GM23338 (cell line): ENCODE measurements at places on chromosomes 1 and 21.

DNA sequence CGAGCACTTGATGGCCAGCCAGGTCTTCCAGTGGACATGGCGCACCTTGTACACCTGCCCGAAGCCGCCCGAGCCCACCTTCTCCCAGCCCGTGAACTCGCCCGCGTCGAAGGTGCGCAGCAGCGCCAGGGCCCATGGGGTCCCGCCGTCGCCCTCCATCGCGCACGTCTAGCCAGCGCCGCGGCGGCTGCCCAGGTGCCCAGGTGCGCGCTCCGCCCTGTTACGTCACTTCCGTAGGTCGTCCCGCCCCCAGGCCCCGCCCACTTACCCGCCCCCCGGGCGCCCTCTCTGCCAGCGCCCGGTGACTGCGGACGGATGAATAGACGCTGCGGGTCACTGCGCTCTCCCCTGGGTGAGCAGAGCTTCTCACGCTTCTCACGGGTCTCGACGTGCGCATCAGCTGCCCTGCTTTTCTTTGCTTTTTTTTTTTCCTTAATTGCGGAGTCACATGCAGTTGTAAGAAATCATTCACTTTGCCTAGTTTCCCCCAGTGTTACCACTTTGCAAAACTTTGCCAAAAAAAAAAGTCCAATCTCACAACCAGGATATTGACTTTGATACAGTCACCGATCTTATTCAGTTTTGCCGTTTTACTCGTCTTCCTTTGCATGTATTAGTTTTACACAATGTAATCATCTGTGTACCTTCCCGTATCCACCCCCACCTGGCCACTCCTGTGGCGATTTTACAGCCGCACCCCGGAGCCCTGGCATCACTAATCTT is at the start of gene RIPK4:
TSS of gene RIPK4 (minus strand) at position 170 of the 723 bp plus-strand sequence. CDS start at position 159, 11 bp downstream.
- DNase-seq: peak; percentile 91

GRCh38 chr1:224623743-224624333 is 7.7 kb downstream of the CNIH3 start:
- no peak for DNase-seq

GRCh38 chr1:75954586-75954985 is 22.4 kb upstream of the ASB17 start:
- no peak for DNase-seq

- no peak for DNase-seq
Measured at GRCh38 chr1:2785631-2786328, 15.7 kb downstream of the TTC34 start.

DNA sequence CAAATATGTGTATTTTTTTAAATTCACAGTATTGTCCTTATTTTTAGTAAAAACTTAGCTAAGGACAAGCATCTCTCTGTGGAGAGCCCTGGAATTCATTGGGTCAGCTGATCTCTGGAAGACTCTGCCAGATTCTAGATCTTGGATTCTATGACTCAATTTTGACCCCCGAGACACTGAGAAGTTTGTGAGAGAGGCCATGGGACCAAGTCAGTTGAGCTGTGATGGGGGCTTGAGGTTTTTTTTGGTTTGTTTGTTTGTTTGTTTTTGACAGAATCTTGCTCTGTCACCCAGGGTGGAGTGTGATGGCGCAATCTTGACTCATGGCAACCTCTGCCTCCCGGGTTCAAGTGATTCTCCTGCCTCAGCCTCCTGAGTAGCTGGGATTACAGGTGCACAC is 13.5 kb downstream of the SHISA4 start:
- no peak for DNase-seq

- DNase-seq: no peak
Measured at GRCh38 chr1:178916448-178917174, 45.7 kb upstream of the ANGPTL1 start.

GRCh38 chr1:20449735-20450311 is 36.2 kb downstream of the CAMK2N1 start:
- DNase-seq: no peak

DNA sequence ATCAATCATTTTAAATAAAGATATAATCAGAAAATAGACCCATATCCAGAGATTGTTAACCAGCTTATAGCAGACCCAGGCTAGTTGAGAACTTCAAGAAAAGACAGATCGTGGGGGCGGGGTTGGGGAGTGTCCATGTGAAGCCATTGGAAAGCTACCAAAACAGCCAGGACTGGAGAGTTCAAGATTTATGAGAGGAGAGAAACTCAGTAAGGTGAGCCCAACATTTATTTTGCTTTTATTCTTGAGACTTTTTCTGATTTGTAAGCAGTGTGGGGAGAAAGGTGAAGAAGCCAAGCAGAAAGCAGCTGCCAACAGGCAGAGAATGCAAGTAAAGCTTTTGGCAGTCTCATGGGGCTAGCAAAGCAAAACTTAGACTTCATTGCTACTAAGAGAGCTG is 179.9 kb downstream of the VPS13D start:
- DNase-seq: no peak

- no peak for DNase-seq
Measured at GRCh38 chr1:188096521-188096920, 1267.8 kb downstream of the PLA2G4A start.

- no peak for DNase-seq
Measured at GRCh38 chr1:114517348-114517747, 6.3 kb upstream of the TRIM33 start.

- DNase-seq: no peak
Measured at GRCh38 chr1:121414905-121415304, 230.1 kb downstream of the SRGAP2C start.

DNA sequence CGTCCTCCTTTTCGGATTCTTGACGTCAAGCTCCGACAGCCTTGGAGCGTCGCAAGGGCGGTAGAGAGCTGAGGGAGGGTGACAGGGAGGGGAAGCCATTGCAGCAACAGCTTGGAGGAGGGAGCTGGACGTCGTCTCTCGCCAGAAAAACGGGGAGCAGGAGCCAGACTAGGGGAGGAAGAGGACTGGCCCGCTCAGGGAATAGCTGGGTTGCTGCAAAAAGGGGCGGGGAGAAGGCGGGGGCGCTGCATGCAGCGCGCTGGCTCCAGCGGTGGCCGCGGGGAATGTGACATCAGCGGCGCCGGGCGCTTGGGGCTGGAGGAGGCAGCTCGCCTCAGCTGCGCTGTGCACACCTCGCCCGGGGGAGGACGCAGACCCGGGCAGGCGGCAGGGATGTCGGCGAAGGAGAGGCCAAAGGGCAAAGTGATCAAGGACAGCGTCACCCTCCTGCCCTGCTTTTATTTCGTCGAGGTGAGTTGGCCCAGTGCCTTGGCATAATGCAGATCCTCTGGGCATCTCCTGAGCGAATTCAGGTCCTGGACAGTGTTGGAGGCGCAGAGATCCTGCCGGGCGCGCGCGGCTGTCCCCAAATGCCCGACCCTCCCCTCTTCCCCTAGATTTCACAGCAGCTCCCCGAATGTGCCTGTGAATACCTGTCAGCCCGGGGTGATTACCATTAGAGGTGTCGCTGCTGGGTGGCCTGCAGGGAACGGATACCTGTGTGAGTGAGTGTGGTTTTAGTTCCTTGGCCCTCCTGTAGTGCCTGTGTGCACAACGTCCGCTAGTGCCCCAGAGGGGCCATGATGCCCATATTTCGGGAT is at the start of gene PLPPR4:
TSS of gene PLPPR4 (plus strand) at position 292 of the 821 bp plus-strand sequence. CDS start at position 394, 102 bp downstream.
- peak; percentile 82 for DNase-seq

DNA sequence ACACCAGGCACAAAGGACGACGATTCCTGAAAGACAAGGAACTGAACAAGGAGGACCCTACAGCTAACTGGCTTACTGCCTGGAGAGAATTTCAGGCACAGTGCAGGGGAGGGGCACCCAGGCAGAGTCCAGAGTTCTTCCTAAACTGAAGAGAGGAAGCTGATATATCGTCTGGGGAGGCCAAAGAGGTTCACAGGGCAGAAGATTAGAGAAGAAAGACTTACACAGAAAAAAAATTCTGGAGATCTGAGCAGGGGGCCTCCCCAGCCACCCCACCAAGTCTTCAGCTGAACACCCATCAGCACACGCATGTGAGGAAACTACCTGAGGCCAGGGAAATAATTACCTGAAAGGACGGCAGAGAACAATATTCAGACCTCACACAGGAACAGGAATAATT is 24.6 kb downstream of the SORT1 start:
- no peak for DNase-seq

- DNase-seq: no peak
Measured at GRCh38 chr1:185208626-185209180, 51.7 kb downstream of the SWT1 start.

GRCh38 chr21:15211491-15212133 is 146.8 kb upstream of the NRIP1 start:
- no peak for DNase-seq

GRCh38 chr1:31618916-31619846 is 1.7 kb downstream of the HCRTR1 start:
- no peak for DNase-seq

- DNase-seq: no peak
Measured at GRCh38 chr1:51750218-51750617, 128.3 kb downstream of the NRDC start.

- no peak for DNase-seq
Measured at GRCh38 chr1:29544406-29544805, 308.1 kb downstream of the PTPRU start.

- no peak for DNase-seq
Measured at GRCh38 chr1:85494074-85494903, 29.3 kb upstream of the DDAH1 start.

DNA sequence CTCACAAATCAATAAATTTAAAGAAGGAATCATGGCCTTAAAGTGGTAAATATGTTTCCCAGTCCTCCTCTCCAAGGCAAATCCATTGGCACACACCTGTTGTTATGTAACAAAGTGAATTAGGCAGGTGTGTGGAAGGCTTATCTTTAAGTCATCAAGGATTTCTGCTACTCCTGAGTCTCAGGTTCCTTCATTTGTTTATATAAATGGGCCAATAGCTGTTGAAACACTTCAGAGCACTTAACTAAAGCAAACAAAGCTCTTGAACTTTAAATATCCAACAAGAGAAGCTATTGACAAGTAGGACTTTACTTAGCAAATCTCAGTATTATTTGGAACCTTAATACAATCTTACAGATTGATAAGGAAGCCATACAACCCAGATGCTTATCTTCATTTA is 99.3 kb upstream of the ESRRG start:
- peak; percentile 18 for DNase-seq

GRCh38 chr1:208132287-208132882 is 111.8 kb downstream of the PLXNA2 start:
- peak; percentile 93 for DNase-seq

GRCh38 chr1:30864681-30865080 is 43.9 kb downstream of the SDC3 start:
- no peak for DNase-seq

- DNase-seq: peak; percentile 25
Measured at GRCh38 chr1:25754470-25755181, 45.4 kb upstream of the SELENON start.

GRCh38 chr1:167987174-167987573 is 50.3 kb upstream of the MPC2 start:
- no peak for DNase-seq

DNA sequence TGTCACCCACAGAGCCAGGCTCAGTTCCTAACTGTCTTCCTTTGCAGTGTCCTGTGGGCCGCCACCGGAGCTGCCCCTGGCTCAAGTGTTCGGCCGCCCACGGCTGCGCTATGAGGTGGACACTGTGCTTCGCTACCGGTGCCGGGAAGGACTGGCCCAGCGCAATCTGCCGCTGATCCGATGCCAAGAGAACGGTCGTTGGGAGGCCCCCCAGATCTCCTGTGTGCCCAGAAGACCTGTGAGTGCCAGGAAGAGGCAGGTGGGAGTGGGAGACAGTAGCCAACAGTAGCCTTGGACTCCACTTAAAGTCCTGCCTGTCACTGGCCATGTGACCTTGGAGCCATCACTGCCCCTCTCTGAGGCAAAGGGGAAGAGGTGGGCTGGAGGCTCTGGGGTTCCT is 16.6 kb downstream of the BCAN start:
- DNase-seq: no peak

- no peak for DNase-seq
Measured at GRCh38 chr1:206953626-206954025, 7.4 kb upstream of the PIGR start.

GRCh38 chr1:5920201-5920600 is 72.0 kb downstream of the NPHP4 start:
- DNase-seq: no peak

- DNase-seq: no peak
Measured at GRCh38 chr1:42815941-42816584, 859 bp upstream of the ERMAP start.
